WTC11 (cell line): ENCODE measurements at places on chromosomes 5 and 9.

- DNase-seq = no peak
Observed at GRCh38 chr5:154580422-154580821, 102.4 kb upstream of the HAND1 start.

GRCh38 chr5:93580927-93581445, at the start of gene NR2F1-AS1:
Gene NR2F1-AS1 (minus strand): TSS chr5:93581219.
- DNase-seq = no peak

DNA sequence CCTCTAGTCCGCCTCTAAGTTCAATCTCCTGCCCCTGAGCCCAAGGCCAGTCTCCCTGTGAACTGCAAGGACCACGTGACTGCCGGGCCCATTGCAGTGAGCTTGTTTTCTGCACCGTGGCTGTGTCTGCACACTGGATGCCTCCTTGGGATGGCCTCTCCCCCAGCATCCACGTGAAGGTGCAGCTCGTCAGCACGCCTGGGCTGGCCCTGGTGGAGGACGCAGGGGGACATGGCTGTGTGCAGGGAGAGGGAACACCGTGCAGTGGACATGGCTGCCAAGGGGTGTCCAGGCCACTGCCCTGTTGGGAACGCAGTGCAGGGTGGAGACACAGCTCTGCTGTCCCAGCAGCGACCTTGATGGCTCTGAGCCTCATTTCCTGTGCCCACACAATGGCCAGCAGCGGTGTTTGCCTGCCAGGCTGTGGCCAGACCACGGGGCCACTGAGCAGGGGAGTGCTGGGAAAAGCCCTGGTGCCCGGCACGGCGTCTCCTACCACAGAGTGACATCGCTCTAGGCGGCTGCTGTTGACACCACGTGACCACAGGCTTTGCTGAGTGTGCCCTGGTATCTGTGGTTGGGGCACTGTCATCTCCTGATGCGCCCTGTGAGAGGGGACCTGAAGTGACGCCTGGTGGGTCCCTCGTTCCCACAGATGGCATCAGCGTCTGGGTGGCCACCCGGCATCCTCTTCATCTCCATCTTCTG, 26.9 kb upstream of the EXOC3 start:
- DNase-seq = peak; percentile 18

DNA sequence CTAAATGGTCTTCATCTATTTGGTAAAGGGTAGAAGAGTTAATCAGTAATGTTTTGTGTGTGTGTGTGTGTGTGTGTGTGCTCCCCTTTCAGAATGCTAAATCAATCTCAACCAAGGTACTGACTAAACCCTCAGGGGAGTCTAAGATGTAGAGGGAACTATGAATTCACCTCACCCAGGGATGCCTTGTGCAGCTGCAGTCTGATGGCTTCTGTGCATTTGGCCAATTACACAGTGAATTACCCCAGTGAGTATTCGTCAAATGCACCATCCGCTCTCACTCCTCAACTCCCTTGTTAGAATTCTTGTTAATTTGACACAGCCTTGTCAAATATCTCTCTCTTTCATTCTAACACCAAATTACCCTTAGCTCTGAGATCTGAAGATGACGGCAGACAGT, 234.6 kb downstream of the GABRB2 start:
- no peak for DNase-seq

- peak; percentile 31 for DNase-seq
Observed at GRCh38 chr9:38662763-38663593, 42.6 kb upstream of the ANKRD18A start.

GRCh38 chr5:10577371-10578292, 13.8 kb downstream of the ANKRD33B start:
- DNase-seq = no peak

GRCh38 chr9:94692601-94693000, 33.9 kb upstream of the AOPEP start:
- DNase-seq = no peak

DNA sequence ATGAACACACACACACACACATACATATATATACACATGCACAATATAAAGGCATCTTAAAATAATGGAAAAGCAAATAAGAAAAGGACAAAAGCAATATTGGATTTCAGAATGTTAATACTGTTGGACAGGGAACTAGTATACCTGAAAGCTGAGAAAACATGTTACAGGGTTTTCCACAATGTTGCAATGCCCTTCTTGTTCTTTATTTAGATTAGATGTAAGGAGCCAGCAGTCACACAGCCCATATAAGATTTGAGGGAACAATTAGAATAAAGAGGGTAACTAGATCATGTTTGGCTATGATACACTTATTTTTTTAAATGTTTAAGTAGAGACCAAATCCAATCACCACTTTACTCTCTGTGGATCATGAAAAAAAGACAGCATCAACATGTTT, 61.7 kb downstream of the SH3TC2 start:
- DNase-seq = no peak

- peak; percentile 30 for DNase-seq
Observed at GRCh38 chr5:157511651-157512644, 51.9 kb downstream of the NIPAL4 start.

- DNase-seq = no peak
Observed at GRCh38 chr9:22863106-22863505, 416.5 kb downstream of the DMRTA1 start.

- no peak for DNase-seq
Observed at GRCh38 chr5:116411101-116411571, 163.5 kb downstream of the SEMA6A start.

DNA sequence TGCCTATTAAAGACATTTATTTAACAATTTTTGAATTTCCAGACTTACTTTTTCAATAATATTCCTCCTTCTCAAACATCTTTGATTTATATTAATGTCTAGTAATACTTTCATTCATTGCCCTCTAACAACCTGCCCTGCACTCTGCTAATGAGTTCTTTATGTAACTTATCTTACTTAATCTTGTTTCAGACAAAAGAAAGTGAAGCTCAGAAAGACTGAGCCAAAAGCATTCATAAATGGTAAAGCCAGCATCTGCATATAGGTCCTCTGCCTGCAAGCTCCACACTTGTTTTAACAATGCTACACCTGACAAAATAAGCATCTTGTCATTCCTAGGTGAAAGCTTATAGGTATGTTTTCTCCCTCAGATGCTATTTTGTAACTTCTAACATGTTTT, 2.4 kb upstream of the TNPO1 start:
- DNase-seq = no peak
